ENCODE measurements at places on chromosomes 2 and 18. TPM values are rescaled to one million over a fixed set of nuclear protein-coding genes. Genes with fewer than 3 reads are reported as not detected.

The MC5R gene
- not detected for total RNA-seq

The LBX2 gene
- 1.1 TPM for total RNA-seq

The C1QL2 gene
- total RNA-seq = 0.81 TPM

The TUBA3D gene
- 0.18 TPM for total RNA-seq

The GAREM1 gene
- total RNA-seq = 5.2 TPM

The REEP1 gene
- total RNA-seq = 1.3 TPM

DNA sequence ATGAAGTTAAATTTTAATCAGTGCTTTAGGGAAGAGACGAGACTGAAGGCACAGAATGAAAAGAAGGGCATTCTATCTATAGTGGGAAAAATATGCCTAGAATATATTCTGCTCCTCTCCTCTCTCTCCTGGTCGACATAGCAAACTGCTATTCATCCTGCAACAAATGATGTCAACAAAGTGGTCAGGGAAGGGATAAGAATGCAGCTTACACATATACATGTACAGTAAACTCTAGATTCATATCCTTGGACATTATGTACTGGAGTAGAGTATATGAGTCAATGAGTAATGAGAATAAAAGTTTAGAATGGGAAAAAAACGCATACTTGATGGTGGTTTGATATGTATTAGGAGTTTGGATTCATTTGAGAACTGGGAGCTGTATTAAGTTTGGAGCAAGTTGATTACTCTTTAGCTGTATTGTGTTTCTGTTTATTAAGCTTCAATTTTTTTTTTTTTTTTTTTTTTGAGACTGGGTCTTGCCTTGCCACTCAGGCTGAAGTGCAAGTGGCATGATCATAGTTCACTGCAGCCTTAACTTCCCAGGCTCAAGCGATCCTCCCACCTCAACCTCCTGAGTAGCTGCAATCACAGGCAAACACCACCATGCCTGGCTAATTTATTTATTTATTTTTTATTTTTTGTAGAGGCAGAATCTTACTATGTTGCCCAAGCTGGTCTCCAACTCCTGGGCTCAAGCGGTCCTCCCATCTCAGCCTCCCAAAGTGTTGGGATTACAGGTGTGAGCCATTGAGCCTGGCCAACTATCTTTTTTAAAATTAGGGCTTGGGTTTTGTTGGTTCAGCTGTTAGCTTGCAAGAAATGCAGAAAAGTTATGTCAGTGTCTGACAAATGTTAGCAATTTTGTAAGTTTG, 53.8 kb downstream of the STAT1 start:
- DNase-seq = no peak
- no peak overlapping the region for H3K27ac ChIP-seq
- H3K27me3 ChIP-seq = no peaks in the 10 kb centered on the region
- no peak overlapping the region for H3K4me3 ChIP-seq
- H3K4me1 ChIP-seq = no peaks in the 10 kb centered on the region

DNA sequence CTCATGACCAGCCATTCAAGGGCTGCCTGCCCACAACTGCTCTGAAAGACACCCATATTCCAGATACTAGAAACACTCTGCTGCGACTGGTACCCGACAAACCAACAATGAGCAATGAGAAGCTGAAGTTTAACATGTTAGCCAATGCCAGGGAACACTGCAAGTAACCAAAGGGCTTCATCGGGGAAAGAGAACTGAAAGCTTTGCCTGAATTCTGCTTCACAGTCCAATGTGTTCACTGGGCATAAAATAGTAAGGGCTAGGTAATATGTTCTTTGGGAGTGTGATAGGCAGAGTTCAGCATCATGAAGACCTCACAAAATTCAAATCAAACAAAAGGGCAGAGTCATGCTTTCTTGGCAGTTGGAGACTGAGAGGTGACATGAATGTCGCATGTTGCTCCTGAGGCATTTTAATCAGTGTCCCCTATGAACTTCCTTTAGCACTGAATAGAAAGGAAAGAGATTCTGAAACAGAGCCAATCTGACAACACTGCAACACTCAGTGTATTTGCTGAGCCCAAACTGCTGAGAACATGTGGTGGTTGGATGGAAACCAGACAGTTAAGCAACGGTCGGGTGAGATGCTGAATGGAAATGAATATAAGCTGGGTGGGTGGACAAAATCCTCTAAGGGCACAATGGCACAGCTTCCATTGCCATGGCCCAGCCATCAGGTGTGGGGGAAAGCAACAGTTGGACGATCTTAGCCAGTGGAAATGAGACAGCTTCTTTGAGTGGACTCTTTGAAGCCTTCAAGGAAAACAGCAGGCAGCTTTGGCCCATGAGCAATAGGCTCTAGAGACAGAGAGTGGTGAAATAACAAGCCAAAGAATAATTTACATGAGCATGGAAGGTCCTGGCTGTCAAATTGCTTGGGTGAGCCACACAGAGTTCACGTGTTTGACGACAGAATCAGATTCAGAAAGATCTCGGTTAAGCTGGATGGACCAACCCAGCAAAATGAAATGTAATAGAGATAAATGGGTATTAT, 277.5 kb downstream of the AFF3 start:
- H3K36me3 ChIP-seq = no peaks in the 10 kb centered on the region
- no peak for DNase-seq
- H3K4me1 ChIP-seq = no peaks in the 10 kb centered on the region
- H3K4me3 ChIP-seq = no peak overlapping the region
- no peak overlapping the region for H3K27ac ChIP-seq

DNA sequence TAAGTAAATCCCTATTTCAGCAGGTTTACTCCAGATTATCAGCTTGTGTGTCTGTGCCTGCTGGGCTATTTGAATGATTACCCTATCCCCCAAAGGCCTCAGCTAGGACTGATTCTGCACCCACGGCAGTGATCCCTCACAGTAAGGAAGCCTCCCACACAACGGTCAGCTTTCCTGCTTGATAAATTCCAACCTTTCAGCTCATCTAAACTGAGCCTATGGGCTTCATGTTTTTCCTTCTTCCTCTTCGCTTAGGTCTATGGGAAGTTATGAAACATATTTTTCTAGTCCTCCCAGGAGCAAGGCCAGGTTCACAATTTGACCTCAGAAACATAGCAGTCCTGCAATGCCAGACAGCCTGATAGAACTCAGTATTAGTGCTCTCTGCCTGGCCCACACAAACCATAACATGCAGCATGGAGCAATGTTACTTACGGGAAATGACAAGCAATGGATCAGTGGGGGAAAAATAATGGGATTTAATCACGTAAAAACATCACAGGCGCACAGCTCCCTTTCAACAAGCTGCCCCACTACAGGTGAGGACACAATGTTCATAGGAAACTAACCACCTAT, 170.9 kb downstream of the ZNF521 start:
- H3K27me3 ChIP-seq = no peaks in the 10 kb centered on the region
- H3K4me3 ChIP-seq = no peak overlapping the region
- H3K4me1 ChIP-seq = 0 out of 2 replicates have a peak, but pooled peaks cover 2% of the 10 kb centered on the region
- H3K36me3 ChIP-seq = no peaks in the 10 kb centered on the region
- DNase-seq = no peak

DNA sequence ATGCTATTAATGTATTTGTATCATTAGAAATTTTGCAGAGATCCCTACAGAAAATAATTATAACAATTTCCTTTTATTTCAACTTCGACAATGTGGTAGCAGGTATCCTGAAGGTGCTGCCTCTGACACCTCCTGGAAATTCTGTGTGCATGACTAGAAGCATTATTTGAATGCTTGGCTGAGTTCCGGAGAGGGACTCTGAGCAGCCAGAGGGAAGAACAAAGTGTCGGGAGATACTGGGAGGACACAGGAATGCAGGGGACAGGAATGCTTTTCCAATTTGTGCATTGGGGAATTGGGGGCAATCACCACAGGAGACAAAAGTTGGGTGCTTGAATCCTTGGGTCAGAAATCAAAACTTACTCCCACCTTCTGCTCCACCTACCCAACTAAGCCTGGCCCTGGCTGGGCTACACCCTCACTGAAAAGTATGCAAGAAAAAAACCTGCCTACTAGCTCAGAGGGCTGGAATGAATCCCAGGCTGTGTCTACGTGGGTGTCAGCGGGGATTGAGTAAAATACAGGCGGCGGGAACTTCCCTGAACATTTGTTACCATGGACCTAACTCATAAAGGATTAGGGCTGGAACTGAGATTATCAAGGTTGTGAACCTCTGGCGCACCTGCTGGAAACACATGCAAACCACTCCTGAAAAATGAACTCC, 299.3 kb downstream of the SOX11 start:
- H3K4me3 ChIP-seq = no peak overlapping the region
- H3K4me1 ChIP-seq = no peaks in the 10 kb centered on the region
- no peak overlapping the region for H3K27ac ChIP-seq
- no peaks in the 10 kb centered on the region for H3K27me3 ChIP-seq
- H3K36me3 ChIP-seq = no peaks in the 10 kb centered on the region

GRCh38 chr2:241762933-241763369, 13.7 kb upstream of the GAL3ST2 start:
- no peak overlapping the region for H3K4me3 ChIP-seq
- H3K36me3 ChIP-seq = peaks cover 18% of the 10 kb centered on the region
- H3K4me1 ChIP-seq = no peaks in the 10 kb centered on the region
- H3K27me3 ChIP-seq = no peaks in the 10 kb centered on the region

- no peaks in the 10 kb centered on the region for H3K27me3 ChIP-seq
- no peak overlapping the region for H3K27ac ChIP-seq
- H3K4me3 ChIP-seq = no peak overlapping the region
- no peak for DNase-seq
These were observed 471.7 kb downstream of the SOX11 start for GRCh38 chr2:6163932-6164331.

DNA sequence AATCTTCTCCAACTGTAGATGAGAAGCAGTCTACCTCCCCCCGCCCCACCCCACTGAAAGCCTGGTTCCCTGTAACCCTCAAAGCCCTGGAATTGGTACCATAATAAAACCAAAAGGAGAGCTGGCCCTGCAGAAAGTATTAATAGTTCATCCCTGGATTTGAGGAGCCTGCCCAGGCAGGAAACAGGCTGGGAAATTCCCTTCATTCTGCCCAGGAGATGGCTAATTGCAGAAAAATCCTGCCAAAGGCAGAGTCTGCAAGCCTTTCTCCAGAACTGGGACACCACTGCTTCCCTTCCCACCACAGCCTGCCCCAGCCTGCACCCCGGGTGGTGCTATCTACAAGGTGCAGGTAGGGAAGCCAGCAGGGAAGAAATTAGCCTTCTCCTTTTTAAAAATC, 16.3 kb downstream of the GKN2 start:
- H3K4me1 ChIP-seq = no peaks in the 10 kb centered on the region
- no peak overlapping the region for H3K4me3 ChIP-seq
- DNase-seq = no peak
- no peaks in the 10 kb centered on the region for H3K27me3 ChIP-seq

DNA sequence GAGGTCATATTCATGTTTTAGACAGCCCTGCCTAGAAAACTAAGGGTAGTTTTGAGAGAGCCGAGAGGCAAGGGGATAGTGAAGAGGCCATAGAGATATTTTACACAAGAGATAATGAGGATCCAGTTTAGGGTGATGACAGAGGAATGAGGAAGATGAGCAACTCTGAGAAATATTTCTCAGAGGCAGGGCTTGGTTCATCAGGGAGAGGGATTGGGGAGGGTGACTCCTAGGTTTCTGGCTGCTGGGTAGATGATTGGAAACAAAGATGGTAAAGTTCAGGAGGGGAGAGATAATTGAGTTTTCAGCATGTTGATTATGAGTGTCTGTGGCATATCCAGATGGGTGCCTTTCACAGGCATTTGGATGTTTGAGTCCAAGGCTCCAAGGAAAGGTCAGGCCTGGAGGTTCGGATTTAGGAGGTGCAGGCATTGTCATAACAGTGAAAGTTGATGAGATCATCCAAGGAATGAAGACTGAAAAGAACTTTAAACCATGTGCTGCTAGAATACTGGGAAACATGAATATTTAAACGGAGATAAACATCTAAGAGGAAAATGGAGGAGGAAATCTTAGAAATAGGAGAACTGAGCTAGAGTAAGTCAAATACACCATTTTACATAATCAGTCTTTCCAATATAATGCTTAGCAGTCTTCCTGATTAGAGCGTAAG, 7.4 kb downstream of the MYL12B start:
- no peak overlapping the region for H3K27ac ChIP-seq
- H3K4me3 ChIP-seq = no peak overlapping the region
- H3K4me1 ChIP-seq = no peaks in the 10 kb centered on the region
- H3K36me3 ChIP-seq = peaks cover 6% of the 10 kb centered on the region
- DNase-seq = no peak

GRCh38 chr2:71277536-71278103, 50.7 kb upstream of the PAIP2B start:
- no peaks in the 10 kb centered on the region for H3K4me1 ChIP-seq
- DNase-seq = peak; percentile 77
- peaks cover 3% of the 10 kb centered on the region for H3K36me3 ChIP-seq
- peak overlapping the region; percentile 82 for H3K4me3 ChIP-seq
- no peak overlapping the region for H3K27ac ChIP-seq
- H3K27me3 ChIP-seq = no peaks in the 10 kb centered on the region

DNA sequence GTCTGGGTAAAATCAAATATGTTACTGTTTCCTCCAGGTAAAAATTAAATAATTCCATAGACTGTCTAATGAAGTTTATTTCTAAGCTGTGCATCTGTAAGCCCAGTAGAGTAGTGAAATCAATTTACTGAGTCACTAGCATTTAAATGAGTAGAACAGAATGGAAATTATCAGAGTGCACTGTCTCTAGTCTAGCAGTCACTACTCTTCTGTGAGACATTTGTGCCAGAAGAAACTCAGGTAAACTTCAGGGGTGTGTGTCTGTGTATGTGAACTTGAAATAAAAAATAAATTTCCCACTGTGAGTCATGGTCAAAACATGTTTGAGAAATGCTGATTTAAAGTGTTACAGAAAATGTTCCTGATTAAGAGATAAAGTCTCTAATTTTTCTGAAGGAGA, 146.4 kb downstream of the RIF1 start:
- H3K4me1 ChIP-seq = no peaks in the 10 kb centered on the region
- no peak overlapping the region for H3K4me3 ChIP-seq
- no peak overlapping the region for H3K27ac ChIP-seq
- DNase-seq = no peak
- H3K27me3 ChIP-seq = no peaks in the 10 kb centered on the region

DNA sequence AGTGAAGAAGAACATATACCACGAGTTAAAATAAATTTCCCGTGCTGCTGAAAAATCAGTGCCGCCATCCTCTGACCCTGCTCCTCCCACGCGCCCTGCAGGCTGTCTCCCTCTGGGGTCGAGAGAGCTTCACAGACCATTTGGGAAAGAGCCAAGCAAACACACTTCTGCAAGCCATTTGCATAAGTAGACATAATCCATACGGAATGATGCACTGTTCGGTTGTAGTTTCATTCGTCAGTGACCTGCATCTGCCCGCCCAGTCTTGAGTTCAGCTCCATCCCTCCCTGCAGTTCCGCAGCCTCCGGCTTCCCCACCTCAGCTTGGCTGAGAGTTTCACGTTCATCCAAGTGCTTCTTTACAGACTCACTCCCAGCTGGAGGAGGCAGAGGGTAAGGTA, 69.6 kb downstream of the TRAPPC12 start:
- H3K36me3 ChIP-seq = peaks cover 50% of the 10 kb centered on the region
- no peak overlapping the region for H3K4me3 ChIP-seq
- no peak overlapping the region for H3K27ac ChIP-seq
- no peaks in the 10 kb centered on the region for H3K27me3 ChIP-seq
- no peaks in the 10 kb centered on the region for H3K4me1 ChIP-seq

- H3K27ac ChIP-seq = no peak overlapping the region
- no peaks in the 10 kb centered on the region for H3K27me3 ChIP-seq
- no peak for DNase-seq
- no peaks in the 10 kb centered on the region for H3K4me1 ChIP-seq
These were observed 45.4 kb downstream of the EML6 start for GRCh38 chr2:54768772-54769428.

GRCh38 chr2:43537137-43537536, 58.7 kb downstream of the THADA start:
- no peak overlapping the region for H3K4me3 ChIP-seq
- no peak for DNase-seq
- no peaks in the 10 kb centered on the region for H3K4me1 ChIP-seq
- no peak overlapping the region for H3K27ac ChIP-seq

- no peak for DNase-seq
- no peaks in the 10 kb centered on the region for H3K27me3 ChIP-seq
- no peaks in the 10 kb centered on the region for H3K4me1 ChIP-seq
- H3K36me3 ChIP-seq = no peaks in the 10 kb centered on the region
- H3K4me3 ChIP-seq = no peak overlapping the region
- H3K27ac ChIP-seq = no peak overlapping the region
These were observed 8.3 kb upstream of the COL6A3 start for GRCh38 chr2:237422309-237422708.
